ENCODE measurements at places on chromosomes 6 and 20.

GRCh38 chr6:168240160-168240559, 79.4 kb downstream of the DACT2 start:
- DNase-seq, result no peak

- DNase-seq, result no peak
Measured at GRCh38 chr6:73719046-73719445, 23.0 kb downstream of the CD109 start.

DNA sequence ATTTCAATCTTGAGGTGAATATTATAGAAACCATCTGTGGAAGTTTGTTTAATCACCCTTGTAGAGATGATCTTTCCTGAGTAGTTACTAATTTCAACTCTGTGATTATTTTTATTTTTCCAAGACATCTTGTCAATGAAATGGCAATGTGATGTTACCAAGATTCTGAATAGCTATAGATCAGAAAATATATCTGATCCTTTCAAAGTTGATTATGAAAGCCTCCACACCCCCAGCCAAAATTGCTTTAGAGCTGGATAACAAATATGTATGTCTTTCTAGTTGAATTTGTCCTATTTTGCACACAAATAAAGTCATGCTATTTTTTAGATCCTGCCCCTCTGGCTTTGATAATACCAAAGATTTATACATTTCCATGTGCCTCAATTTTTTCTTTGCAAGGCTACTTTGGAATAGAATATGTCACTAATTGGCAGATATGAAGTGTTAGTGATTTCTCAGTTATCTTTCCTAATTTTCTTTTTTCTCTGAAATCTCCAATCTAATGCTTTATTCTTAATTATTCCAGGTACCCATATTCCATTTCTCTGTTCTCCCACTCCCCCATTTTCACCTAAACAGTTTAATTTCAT, 5.0 kb downstream of the SIM1 start:
- DNase-seq, result no peak

DNA sequence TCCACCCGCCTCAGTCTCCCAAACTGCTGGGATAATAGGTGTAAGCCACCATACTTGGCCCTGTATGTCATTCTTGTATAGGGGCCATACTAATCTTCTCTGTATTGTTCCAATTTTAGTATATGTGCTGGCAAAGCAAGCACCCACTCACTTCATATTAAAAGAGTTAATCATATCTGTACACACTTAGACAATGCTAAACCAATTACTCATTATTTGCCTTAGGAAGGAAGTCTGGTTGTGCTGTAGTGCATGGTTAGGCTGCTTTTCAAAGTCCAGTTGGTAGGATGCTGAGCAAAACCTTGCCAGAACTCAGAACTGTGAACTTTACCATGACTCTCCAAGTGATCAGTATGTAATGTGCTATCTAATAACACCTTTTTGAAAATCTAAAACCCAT, 88.6 kb downstream of the LIN28B start:
- no peak for DNase-seq

All from SW 1271 (cell line).